HFFc6 (cell line): ENCODE measurements at places on chromosomes 11 and 22.

DNA sequence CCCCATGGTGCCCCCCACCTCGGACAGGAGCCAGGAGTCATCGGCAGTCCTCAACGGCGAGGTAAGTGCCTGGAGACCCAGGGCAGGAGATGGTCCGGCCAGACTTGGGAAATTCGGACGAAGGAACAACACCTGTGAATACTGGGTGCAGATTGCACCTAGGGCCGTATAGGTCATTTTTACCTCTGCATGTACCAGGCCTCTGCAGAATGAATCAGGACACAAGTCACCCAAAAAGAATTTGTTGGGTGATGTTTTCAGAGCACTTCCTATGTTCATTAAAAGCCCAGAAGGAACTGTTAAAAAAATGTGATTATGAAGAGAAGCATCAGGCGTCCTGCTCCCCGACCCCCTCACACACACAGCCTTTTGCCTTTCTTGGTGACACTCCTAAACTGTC, 93.9 kb downstream of the C11orf91 start:
- no peak overlapping the region for H3K27ac ChIP-seq
- H3K4me3 ChIP-seq, result no peak overlapping the region
- peaks cover 16% of the 10 kb centered on the region; the same call in 1 of the 2 replicates for H3K36me3 ChIP-seq
- H3K4me1 ChIP-seq, result no peaks in the 10 kb centered on the region
- DNase-seq, result no peak

DNA sequence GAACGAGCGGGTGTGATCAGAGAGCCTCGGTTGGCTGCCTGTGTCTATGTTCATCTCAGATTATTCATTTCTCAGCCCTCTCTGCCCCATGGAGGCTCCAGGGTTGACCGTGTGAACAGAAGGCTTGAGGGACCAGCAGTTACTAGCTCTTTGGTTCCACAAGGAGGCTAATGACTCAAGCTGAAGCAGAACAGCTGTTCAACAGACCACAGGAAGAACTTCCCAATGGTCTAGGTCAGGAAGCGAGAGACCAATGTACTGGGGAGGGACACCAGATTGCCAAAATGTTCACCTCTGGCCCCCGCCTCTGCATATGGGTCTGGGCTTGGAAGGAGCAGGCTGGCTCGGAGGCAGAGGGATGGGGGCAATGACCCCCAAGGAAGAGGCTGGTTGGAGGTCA, 14.7 kb upstream of the PDE2A start:
- H3K4me1 ChIP-seq, result peaks cover 16% of the 10 kb centered on the region
- 0 out of 2 replicates have a peak, but pooled peaks cover 1% of the 10 kb centered on the region for H3K36me3 ChIP-seq
- no peaks in the 10 kb centered on the region; the same call in 1 of the 2 replicates for H3K27me3 ChIP-seq
- H3K27ac ChIP-seq, result no peak overlapping the region
- no peak for DNase-seq

DNA sequence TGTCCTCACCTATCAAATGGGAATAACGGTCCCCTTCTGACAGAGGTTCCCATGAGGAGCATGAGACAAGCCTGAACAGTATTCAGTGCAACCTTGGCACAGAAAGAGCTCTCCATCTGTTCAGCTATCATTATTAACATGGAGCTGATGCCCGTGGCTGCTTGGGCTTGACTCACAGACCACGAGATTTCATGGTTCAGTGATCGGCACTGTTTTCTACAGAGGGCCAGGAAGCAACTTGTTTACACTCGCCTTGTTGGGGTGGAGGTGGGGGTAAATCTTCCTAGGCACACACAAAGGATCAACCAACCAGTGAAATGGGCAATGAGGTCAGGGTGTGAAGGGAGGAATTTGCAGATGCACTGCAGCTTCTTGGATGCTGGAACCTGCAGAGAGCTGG, 88.2 kb downstream of the CWC15 start:
- peaks cover 2% of the 10 kb centered on the region for H3K27me3 ChIP-seq
- no peak overlapping the region; the same call in 1 of the 2 replicates for H3K27ac ChIP-seq
- H3K4me1 ChIP-seq, result peaks cover 21% of the 10 kb centered on the region
- peaks cover 59% of the 10 kb centered on the region for H3K36me3 ChIP-seq
- no peak overlapping the region for H3K4me3 ChIP-seq

GRCh38 chr11:62830904-62831519, 839 bp downstream of the STX5 start:
- H3K27me3 ChIP-seq, result peaks cover 7% of the 10 kb centered on the region
- H3K36me3 ChIP-seq, result peaks cover 31% of the 10 kb centered on the region
- DNase-seq, result no peak
- peak overlapping the region; percentile 99 for H3K27ac ChIP-seq
